ENCODE measurements at places on chromosomes 3 and 15. TPM values are rescaled to one million over a fixed set of nuclear protein-coding genes. Genes with fewer than 3 reads are reported as not detected.

The VEPH1 gene
- 0.13 TPM for total RNA-seq

The SH2D7 gene
- not detected for total RNA-seq

The ADPRH gene
- 2.8 TPM for total RNA-seq

The GOLGA8B gene
- total RNA-seq = 18.3 TPM

The ELP6 gene
- total RNA-seq = 26.6 TPM

The EFCAB12 gene
- 0.45 TPM for total RNA-seq

The FEZF2 gene
- total RNA-seq = not detected

The RPL22L1 gene
- total RNA-seq = 235 TPM

The GADL1 gene
- total RNA-seq = not detected

The CCDC191 gene
- total RNA-seq = 1.7 TPM

The CTXN2 gene
- total RNA-seq = 0.05 TPM

The ILDR1 gene
- not detected for total RNA-seq

The IMPG2 gene
- total RNA-seq = not detected

The CMSS1 gene
- 58.9 TPM for total RNA-seq

The TNFAIP8L3 gene
- 8.9 TPM for total RNA-seq

Measured in A549 treated with CORT108297 at 1 μM for 4 hours (cell line).